Endothelial cell (in vitro differentiated cells): ENCODE measurements at places on chromosomes 5 and 9.

- DNase-seq = no peak
Observed at GRCh38 chr9:137664676-137665075, 45.9 kb downstream of the EHMT1 start.

DNA sequence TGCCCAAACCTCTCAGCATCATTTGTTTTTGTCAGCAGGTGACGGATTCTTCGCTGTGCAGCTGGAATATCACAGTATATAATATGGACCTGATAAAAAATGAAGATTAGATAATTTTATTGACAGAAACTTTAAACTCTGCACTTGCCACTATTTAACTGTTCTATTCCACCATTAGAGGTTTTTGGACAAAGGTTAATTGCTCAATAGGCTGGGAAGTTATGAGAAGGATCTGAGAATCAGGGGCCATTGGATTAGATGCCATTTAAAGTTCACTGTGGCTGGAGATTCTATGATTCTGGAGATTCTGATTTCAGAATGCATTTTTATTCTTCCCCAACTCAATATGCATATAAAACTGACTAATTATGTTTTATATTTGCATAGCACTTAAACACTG, 59.8 kb upstream of the ANXA1 start:
- DNase-seq = no peak

DNA sequence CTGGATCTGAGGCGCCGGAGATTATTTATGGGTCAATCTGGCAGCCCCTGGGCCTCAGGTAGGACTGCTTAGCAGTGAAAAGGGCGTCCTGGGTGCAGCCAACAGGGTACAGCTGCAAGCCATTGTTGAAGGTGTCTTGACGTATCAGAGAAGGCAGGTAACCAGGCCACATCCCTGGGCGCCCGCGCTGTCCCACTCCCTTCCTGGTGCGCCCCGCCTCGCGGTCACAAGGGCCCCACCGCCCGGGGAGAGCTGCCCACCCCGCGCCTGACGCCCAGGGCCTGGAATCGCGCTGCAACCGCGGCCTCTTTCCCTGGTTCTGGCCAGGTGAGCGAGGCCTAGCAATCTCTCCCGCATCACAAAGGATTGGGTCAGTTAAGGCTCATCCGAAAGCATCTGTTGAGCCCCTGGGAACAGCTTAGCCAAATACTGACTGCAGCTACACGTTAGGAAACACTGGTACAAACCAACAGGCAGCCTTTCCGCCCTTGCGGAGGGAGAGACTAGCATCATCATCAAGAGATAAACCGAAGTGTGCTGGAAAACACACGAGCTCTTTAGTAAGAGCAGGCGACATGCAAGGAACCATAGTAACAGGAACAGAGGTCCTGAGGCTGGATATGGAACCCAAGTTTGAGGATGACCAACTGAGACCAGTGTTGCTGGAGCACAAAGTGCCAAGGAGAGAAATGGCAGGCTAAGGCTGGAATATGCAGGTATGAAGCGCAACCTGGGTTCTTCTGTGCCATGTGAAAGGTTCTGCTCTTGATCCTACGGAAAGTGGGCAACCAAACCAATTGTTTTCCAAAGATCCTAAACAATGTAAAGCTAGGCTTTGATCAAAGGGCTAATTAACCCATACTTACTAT, 3.6 kb downstream of the RPS23 start:
- no peak for DNase-seq

DNA sequence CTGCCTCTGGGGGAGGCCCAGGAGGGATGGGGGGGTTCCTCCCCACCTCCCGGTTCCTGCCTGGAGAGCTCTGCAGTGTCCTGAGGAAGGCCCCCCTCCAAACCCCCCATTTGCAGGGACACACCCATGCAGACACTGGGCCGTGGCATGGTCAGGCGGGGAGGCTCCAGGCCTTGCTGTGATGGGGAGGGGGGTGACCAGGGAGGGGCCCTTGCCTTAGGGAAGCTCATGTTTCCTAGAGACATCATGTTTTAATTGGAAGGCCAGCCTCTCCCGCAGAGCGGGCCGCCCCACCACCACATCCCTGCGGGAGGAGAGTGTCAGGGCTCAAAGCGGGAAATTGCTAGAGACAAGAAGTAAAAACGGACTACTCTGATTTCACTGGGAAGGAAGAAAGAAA, 12.0 kb downstream of the PRRX2 start:
- no peak for DNase-seq

GRCh38 chr5:31825518-31826068, 186.7 kb downstream of the PDZD2 start:
- peak; percentile 62 for DNase-seq

GRCh38 chr5:63125392-63125791, 546.8 kb downstream of the LRRC70 start:
- DNase-seq = no peak

DNA sequence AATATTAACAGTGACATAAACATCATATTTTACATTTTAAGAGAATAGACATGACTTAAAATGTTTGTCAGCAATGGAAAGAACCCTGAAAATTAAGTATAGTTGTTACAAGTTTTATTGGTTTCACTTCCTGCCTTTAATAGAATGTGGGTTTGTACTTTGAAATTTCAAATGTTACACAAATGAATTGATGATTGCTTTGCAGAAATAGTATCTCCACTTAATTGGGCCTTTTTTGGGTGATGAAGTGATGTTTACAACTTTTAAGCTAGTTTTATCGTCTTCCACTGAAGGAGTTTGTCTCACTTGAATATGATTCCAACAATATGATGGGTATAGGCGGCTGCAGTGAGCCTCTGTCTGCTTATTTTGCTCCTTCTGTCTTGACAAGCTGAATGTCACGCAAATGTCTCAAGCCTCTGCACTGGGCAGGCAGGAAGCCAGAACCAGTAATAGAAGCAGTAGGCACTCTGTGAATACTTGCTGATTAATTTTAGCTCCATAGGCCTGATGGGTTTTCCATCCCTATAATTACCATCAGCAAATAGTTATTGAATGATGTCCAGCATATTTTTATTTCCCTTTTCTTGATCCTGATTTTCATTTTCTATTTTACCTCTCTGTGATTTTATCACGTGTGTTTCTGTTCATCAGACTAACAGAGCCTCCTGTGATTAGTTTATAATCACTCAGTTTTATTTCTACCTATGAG, 10.6 kb upstream of the NR3C1 start:
- no peak for DNase-seq
